ENCODE measurements at places on chromosomes 2 and 18.

- DNase-seq: no peak
Observed at GRCh38 chr2:133498662-133499585, 69.3 kb downstream of the NCKAP5 start.

GRCh38 chr2:129606496-129607270, 372.8 kb upstream of the RAB6C start:
- no peak for DNase-seq

- DNase-seq: no peak
Observed at GRCh38 chr2:58865436-58865835, 624.3 kb upstream of the FANCL start.

DNA sequence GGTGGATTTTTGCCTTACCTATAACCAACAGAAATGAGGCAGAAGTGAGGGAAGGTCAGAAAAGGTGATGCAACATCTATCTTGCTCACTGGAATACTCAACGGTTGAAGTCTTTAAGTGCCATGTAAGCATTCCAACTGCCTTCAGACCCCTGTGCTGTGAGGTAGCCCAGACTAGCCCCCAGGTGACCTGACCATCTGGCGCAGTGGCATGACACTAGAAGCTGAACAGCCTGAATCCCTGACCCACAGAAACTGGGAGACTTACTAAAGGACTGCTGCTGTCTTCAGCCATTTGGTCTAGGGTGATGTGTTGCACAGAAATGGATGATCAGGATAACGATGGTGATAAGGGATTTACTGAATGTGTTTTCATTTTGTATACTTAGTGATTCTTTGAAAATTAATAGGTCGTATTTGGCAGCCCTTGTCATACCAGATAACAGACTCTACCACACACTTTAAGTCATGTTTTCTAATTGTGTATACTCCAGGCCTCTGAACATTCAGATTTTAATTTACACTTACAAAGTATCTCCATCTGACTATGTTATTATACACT, 161.5 kb downstream of the STK39 start:
- DNase-seq: no peak
